ENCODE measurements at places on chromosomes 3 and 15. TPM values are rescaled to one million over a fixed set of nuclear protein-coding genes. Genes with fewer than 3 reads are reported as not detected.

GRCh38 chr3:132231633-132232032, 85.6 kb upstream of the ACP3 start:
- no peaks in the 10 kb centered on the region for H3K27me3 ChIP-seq
- no peaks in the 10 kb centered on the region for H3K36me3 ChIP-seq
- DNase-seq = peak; percentile 59
- no peaks in the 10 kb centered on the region for H3K4me1 ChIP-seq

Gene PARP9
- total RNA-seq = 4.3 TPM

Gene CHRNA5
- 7.2 TPM for total RNA-seq

DNA sequence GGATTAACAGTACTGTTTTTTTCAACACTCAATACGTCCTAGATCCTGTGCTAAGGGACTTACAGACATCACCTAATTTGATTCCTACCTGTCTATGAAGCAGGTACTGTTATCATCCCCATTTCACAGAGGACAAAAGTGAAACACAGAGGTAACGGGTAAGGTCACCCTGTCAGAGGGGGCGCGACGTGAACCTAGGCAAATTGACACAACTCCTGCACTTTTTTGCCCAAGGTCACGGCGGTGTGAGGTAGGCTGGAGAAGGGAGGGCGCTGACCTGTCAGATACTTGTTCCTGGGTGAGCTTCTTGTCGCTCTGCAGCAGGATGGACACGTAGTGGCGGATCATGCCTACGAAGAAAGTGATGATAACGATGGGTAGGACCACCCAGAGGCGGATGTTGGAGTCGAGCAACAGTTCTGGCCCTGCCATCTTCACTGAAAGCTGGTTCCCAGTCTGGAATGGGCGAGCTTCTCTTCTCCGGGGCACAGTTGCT, 363 bp downstream of the EMC3 start:
- H3K4me3 ChIP-seq = peak overlapping the region; percentile 95
- peaks cover 7% of the 10 kb centered on the region for H3K4me1 ChIP-seq
- H3K36me3 ChIP-seq = peaks cover 24% of the 10 kb centered on the region
- DNase-seq = no peak

Gene TGM5
- total RNA-seq = not detected

Gene SCN11A
- 0.63 TPM for total RNA-seq

All from endodermal cell (in vitro differentiated cells).